ENCODE measurements at places on chromosomes 1 and 21.

DNA sequence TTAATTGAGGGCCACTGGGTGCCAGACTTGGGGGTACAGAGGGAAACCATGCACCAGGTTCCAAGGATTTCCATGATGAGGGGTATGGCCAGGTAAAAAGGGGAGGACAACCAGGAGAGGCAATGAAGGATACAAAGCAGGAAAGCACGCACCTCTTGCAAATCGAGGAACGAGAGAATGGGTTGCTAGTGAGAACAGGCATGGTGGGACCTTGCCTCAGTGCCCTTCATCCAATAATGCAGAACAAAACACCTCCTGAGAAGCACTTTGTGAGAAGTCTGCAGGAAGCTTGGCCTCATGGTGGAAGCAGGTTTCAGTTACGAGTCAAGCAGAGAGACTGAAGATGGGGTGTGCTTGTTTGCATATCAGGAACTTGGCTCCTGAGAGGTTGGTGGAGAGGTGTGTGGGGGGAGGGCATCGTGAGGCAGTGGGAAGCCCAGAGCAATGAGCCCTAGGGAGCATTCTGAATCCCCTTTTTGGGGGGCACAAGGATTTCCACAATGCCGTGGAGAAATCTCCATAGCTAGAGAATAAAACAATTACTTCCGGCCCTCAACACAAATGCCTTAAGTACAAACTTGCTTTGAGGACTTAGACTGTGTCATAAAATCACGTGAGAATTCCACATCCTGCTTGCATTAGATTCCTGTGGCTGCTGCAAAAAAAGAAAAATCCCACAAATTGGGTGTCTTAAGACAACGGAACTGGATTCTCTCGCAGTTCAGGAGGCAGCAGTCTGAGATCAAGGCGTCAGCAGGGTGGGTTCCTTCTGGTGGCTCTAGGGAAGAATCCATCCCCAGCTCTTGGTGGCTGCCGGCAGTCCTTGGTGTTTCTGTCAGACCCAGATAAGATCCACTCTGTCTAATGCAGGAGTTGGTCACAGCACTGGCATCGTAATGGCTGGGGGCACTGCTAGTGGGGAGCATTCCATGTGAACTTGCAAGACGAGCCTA, 54.9 kb upstream of the BACE2 start:
- peak; percentile 98 for DNase-seq

DNA sequence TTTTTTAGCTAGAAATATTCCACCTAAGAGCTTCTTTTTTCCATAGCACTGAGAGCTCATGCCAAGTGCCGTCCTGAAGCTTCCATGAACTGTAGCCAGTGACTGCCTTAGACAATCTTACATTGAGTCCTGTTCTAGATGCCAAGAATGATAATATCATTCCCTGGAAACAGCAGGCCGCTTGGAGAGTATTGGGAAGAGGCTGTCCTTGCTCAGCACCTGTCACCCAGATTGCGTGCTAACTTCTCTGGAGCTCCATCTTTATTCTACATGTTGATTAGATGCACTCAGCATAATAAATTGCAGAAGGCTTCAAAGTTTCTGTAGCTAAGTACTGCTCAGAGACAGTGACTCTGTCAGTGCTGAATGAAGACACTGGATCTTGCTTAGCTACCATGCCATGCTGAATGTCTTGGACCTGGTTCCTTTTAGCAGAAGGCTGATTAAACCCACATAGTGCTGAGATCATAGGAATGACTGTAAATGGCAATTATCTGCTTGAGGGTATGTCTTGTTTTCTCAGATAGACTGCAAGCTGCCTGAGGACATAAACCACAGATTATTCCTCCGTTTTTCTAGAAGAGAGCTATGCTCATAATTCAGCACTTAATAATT, 83.1 kb upstream of the IRF2BP2 start:
- no peak for DNase-seq

DNA sequence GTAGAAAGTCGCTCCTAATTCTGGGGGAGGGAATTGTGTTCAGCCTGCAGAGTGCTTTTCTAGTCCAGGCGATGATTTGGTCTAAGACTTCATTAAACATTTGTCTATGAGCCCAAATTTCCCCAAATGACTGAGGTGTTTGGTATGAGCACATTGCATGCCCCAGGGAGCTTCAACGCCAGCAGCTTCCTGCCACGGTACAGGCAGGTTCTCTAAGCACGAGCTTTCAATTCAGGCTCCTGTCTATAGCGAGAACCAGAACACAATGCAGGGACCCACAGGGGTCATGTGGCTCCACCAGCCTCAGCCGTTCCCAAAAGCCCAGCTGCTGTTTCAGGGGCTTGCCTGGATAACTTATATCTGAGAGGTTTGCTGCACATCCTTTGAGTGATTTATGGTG, 34.1 kb upstream of the H6PD start:
- peak; percentile 49 for DNase-seq

DNA sequence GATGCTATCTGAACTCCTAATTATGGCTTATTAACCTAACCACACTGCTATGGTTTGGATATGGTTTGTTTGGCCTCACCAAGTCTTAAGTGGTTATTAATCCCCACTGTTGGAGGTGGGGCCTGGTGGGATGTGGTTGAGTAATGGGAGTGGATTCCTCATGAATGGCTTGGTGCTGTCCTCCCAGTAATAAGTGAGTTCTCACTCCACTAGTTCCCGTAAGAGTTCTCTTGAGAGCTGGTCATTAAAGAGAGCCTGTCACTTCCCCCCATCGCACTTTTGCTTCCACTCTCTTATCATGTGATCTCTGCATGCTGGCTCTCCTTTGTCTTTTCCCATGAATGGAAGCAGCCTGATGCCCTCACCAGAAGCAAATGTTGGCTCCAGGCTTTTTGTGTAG, 328.8 kb downstream of the PLA2G4A start:
- DNase-seq = no peak

- peak; percentile 75 for DNase-seq
These were observed 20.5 kb downstream of the WNT2B start for GRCh38 chr1:112529301-112529700.
